ENCODE measurements at places on chromosomes 11 and 22.

GRCh38 chr11:58028687-58029411 lies 1.9 kb upstream of the OR6Q1 start:
- no peak for DNase-seq

- no peak for DNase-seq
Measured at GRCh38 chr11:44824300-44824704, 97.5 kb downstream of the TSPAN18 start.

GRCh38 chr11:36273110-36273509 lies 16.1 kb downstream of the COMMD9 start:
- DNase-seq: no peak

GRCh38 chr11:8126649-8127289 lies 42.1 kb downstream of the RIC3 start:
- no peak for DNase-seq

- no peak for DNase-seq
Measured at GRCh38 chr11:134942681-134943080, 530.6 kb upstream of the B3GAT1 start.

- no peak for DNase-seq
Measured at GRCh38 chr11:15707971-15708370, 593.2 kb downstream of the INSC start.

All from CD4-positive, alpha-beta T cell treated with Interleukin-2 at 100 ng/mL for 4 hours (primary cell).